Astrocyte (in vitro differentiated cells and primary cell): ENCODE measurements at places on chromosomes 3 and 15.

- no peaks in the 10 kb centered on the region for H3K27me3 ChIP-seq
- H3K36me3 ChIP-seq: no peaks in the 10 kb centered on the region
- DNase-seq: no peak
- H3K27ac ChIP-seq: no peak overlapping the region
- H3K4me3 ChIP-seq: no peak overlapping the region
These were observed 315.2 kb downstream of the MECOM start for GRCh38 chr3:169348276-169348675.

DNA sequence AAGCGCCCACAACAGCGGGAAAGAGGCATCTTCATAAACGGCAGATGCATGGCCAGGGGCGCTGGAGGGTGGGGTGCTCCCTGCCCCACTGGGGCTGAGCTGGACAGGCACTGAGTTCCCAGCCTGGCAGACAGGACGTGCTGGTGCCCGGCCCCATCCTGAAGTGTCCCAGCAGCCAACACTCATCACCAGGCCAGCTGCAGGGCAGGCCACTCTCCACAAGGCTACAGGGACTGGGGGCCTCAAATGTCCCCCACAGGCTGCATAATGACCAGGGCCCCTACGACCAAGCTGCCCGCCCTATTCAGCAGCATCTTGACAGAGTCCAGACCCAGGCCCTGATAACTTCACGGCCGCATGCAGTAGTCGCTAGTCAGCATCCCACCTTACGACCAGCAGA, 124.1 kb upstream of the IQSEC1 start:
- H3K4me3 ChIP-seq: no peak overlapping the region
- H3K27me3 ChIP-seq: peaks cover 7% of the 10 kb centered on the region
- H3K36me3 ChIP-seq: no peaks in the 10 kb centered on the region
- H3K4me1 ChIP-seq: peaks cover 7% of the 10 kb centered on the region

GRCh38 chr3:148307443-148307843, 390.3 kb upstream of the AGTR1 start:
- no peak overlapping the region for H3K4me3 ChIP-seq
- H3K4me1 ChIP-seq: no peaks in the 10 kb centered on the region
- H3K27ac ChIP-seq: no peak overlapping the region
- no peaks in the 10 kb centered on the region for H3K27me3 ChIP-seq

DNA sequence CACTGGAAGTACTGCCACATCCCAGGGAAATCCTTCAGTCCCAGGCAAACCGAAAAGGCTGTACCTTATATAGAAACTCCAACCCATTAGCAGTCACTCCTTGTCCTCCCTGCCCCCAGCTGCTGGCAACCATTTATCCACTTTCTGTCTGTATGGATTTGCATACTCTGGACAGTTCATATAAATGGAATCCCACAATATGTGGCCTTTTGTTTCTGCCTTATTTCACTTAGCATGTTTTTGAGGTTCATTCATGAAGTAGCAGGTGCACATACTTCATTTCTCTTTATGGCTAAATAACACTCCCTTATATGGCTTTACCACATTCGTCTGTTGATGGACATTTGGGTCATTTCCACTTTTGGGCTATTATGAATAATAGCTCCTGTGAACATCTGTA, 51.6 kb upstream of the CMTM8 start:
- no peak overlapping the region for H3K27ac ChIP-seq
- H3K4me1 ChIP-seq: no peaks in the 10 kb centered on the region
- DNase-seq: no peak

DNA sequence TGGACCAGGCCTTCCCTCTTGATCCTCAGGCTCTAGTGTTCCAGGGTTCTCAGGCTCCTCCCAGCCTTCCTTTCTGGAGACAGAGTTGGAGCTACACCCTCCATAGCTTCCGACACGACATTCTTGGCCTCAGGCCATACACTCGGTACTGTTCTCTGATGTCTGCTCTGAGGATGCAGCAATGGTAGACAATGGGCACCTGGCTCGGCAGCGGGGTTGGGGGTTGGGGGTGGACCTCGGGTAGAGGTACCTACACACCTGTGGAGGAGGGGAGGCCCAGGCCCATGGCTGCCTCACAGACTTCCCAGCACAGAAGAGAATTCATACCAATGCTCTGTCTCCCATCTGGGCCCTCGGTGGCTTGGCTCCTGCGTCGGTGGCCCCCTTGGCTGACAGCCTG, 21.4 kb downstream of the CCDC13 start:
- no peak overlapping the region for H3K4me3 ChIP-seq
- peaks cover 3% of the 10 kb centered on the region for H3K27me3 ChIP-seq
- no peaks in the 10 kb centered on the region for H3K36me3 ChIP-seq
- no peaks in the 10 kb centered on the region for H3K4me1 ChIP-seq
- H3K27ac ChIP-seq: no peak overlapping the region

DNA sequence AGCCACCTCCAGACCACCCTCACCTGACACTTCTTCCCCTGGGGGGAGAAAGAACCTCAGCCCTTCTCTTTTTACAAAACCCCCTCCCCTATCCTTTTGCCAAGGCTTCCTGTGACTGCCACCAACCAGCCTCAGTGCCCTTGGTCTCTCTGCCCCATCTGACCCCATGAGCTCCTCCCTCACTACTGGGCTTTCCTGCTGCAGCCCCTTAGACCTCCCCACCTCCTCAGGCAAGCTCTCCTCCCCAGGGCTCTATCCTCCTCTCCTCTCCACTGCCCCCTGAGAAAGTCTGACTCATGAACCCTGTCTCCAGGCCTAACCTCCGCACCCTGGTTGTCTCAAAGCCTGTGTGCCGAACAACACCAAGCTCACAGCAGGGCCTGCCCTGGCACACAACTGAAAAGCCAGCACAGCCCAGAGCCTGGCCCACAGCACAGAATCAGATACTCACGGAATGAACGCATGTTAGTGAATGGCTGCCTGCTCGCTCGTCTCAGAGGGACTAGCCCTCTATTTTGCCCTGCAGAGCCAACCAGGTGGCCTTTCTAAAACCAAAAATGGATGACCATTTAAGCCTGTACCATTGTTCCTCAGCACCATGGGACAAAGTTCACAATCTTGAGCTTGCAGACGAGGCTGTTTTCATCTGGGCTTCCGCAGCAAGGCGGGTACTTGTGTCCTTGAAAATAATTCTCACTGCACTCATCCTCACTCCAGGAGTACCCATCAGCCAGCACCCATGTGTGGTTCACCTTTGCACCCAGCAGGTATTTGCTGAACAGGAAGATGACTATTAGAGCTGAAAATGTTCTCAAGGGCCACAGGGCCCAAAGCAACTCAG, 1.7 kb downstream of the CHDH start:
- no peaks in the 10 kb centered on the region for H3K36me3 ChIP-seq
- no peak overlapping the region for H3K27ac ChIP-seq
- peaks cover 24% of the 10 kb centered on the region for H3K27me3 ChIP-seq
